ENCODE measurements at places on chromosomes 5 and 9.

DNA sequence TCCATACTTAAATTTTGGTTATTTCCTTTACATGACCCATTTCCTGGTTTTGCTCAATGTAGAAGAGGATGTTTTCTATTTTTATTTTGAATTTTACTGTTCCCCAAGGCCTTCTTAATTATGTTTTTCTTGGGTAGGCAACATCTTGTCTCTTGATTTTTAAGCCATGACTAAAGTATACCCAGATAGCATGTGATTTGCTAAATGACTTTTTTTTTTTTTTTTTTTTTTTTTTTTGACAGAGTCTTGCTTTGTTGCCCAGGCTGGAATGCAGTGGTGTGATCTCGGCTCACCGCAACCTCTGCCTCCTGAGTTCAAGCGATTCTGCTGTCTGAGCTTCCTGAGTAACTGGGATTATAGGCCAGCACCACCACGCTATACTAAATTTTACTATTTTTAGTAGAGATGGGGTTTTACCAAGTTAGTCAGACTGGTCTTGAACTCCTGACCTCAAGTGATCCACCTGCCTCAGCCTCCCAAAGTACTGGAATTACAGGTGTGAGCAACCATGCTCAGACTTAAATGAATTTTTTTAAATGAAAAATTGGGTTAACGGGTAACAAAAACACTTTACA lies 198.6 kb upstream of the DAB2 start:
- no peak for DNase-seq

DNA sequence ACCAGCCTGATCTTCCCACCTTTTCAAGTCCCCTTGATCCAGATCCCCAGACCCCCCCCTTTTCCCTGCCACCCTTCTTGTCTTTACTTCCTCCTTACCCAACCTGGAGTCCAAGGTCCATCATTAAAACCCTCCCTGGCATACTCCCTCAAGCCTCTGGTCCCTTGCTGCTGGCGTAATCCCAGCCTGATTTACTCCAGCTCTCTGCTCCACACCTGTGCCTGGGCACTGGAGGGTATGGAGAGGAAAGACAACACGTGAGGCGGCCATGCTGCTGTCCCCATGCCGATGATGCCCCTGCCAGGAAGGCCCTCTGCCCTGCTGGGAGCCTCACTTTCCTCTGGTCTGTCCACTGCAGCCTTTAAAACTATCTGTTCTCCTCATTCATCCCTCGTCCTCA lies 5.1 kb downstream of the B4GALT7 start:
- DNase-seq, result no peak

GRCh38 chr9:99807276-99807852 lies 14.3 kb upstream of the NR4A3 start:
- peak; percentile 51 for DNase-seq

- DNase-seq, result no peak
Measured at GRCh38 chr9:136378170-136379002, 4.9 kb upstream of the CARD9 start.

GRCh38 chr5:151227918-151228447 lies 4.1 kb upstream of the CCDC69 start:
- DNase-seq, result no peak
